ENCODE measurements at places on chromosomes 1 and 21.
A peak's percentile ranks its signal among the peaks of the same experiment; 100 is the strongest.

DNA sequence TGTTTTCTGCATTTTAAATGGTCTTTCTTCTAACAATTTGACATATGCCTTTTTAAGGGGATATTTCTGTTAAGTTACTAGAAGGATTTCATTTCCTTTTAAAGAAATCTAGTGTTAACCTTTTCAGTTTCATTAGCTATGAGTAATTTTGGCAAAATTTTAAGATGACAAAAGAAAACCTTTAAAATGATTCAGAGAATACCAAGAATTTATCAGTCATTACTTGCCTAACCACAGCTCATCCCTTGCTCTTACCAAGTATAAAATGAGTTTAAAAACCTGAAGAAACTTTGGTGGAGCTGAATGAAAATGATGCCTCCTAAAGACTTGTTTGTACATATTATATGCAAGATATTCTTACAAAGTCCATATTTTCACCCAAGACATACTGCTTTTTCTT, 101.7 kb downstream of the NEK7 start:
- peak; percentile 93 for DNase-seq

GRCh38 chr1:108749081-108749480, 2.6 kb downstream of the STXBP3 start:
- no peak for DNase-seq

DNA sequence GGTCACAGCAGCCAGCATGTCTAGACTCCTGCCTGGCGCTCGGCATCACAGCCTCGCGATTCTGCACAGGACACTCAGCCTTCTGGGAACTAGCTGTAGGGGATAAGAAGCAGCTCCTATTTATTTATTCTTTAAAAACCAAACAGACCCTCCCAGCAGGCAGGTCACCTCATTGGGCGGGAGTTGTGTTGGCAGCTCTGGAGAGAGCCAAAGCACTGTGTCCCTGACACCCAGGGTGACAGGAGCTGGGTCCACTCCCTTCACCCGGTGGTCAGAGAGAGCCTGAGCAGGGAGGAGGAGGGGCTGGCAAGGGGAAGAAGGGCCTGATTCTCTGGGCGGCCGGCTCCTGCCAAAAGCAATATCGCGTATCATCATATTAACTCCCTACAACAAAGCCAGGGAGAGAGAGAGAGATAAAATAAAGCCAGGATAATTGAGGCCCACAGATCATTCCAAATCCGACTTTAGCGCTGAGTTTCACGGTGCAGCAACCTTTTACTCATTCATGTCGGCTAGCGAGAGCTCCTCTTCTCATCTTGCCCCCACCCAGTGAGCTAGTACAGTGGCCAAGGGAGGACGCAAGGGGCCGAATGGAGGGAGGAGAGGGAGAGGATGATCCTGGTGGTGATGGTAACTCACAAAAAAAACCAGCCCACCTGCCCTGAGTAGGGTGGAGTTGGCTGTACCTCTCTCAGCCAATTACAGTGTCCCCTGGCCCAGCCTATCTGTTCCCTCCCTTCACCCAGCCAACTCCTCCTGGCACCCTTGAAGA, 79.8 kb upstream of the IFFO2 start:
- DNase-seq: no peak

DNA sequence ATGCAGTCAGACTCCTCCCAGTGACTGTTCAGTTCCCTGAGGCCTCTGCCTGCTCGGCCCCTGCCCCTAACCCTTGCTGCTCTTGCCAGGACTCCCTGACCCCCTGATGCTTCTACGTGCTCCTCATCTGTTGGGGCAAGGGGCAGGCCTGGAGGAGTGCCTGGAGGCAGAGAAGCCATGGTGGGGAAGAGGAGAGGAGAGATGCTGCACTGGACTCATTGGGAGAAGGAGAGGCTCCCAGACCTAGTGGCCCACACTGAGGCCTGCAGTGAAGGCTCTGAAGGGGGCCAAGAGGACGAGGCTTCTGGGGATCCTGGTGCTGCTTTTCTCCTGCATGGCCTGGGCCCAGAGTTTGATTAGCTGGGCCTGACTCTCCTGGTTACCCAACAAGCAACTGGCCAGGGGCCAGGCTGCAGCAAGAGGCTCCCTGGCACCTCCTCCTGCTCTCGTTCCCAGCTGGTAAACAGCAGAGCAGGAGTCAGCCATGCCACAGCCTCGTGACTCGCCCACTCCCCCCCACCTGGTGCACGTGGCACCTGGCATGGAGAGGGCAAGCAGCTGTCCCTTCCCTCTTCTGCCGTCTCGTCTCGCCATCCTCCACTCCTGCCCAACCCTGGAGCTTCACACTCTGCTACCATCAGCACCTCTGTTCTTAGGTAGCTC, 847 bp upstream of the RORC start:
- no peak for DNase-seq

DNA sequence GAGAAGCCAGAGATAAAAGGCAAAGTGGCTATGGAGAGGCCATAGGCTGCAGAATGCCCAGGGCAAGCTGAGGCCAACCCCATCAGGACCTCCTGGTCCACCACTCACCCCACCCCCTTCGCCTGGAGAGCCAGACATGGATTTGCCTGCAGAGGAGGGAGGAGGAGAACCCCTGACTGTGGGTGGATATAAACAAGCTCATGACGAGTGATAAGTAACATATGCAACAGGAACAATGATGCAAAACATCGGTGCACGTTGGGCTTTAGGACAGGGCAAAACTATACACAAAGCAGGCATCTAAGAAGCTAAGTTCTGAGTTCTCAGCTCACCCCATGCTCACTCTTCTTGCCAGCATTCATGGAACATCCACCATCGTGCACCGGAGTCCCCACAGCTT, 150.3 kb downstream of the ETS2 start:
- DNase-seq: no peak

GRCh38 chr1:178536844-178537371, 24.0 kb downstream of the TEX35 start:
- DNase-seq: peak; percentile 94

GRCh38 chr1:34828611-34829010, 30.9 kb downstream of the SMIM12 start:
- DNase-seq: no peak

GRCh38 chr1:119448127-119448511, 33.2 kb downstream of the HSD3B2 start:
- no peak for DNase-seq

- DNase-seq: no peak
These were observed 8.4 kb downstream of the KCND3 start for GRCh38 chr1:111981090-111981489.

- DNase-seq: no peak
These were observed 38.9 kb downstream of the RTCA start for GRCh38 chr1:100304921-100305320.

- no peak for DNase-seq
These were observed at the start of gene BSND for GRCh38 chr1:54998677-54999076. TSS of gene BSND (plus strand) at chr1:54998933. CDS start at chr1:54999187, 254 bp downstream.

DNA sequence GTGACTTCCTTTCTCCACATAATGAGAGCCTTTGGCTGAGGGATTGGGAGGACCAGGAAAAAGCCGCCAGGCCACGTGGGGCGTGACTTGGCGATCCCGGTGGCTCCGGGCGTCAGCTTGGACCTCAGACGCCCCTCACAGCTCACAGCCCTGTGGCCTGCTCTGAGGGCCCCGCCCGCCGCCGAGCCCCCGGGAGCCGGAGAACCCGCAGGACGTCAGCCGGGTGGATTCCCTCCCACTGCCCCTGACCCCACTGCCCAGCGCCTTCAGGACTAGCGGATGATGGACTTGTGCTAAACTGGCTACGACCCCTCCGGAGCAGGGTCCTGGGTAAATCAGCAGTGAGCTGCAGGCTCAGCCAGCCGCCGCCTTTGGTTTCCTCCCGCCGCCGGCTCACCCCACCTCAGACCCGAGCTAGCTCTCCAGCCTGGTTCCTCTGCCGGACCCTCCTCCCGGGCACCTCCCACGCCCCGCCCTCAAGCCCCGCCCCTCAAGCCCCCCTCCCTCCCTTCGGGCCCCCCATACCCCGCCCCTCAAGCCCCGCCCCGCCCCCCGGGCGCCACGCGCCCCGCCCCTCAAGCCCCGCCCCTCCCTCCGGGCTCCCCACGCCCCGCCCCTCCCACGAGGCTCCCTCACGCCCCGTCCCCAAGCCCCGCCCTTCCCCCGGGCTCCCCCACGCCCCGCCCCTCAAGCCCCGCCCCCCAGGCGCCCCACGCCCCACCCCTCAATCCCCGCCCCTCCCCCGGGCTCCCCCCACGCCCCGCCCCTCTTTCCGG, 10.0 kb upstream of the FAAP20 start:
- peak; percentile 74 for DNase-seq

GRCh38 chr1:3377166-3377565, 77.3 kb upstream of the ARHGEF16 start:
- no peak for DNase-seq
